ENCODE measurements at places on chromosomes 7 and 10. TPM values are rescaled to one million over a fixed set of nuclear protein-coding genes. Genes with fewer than 3 reads are reported as not detected.

Gene GFRA1
- not detected for total RNA-seq

Gene WAC
- total RNA-seq: 54.8 TPM

Gene CARD11
- 0.62 TPM for total RNA-seq

Gene GRID1
- 0.33 TPM for total RNA-seq

Gene FKBP6
- total RNA-seq: under 0.01 TPM

Gene LARP4B
- 28.6 TPM for total RNA-seq

Gene MGAM2
- not detected for total RNA-seq

Gene DYNC1I1
- 2.1 TPM for total RNA-seq

Gene CPA4
- 8.2 TPM for total RNA-seq

Gene TBXAS1
- not detected for total RNA-seq

Gene IQUB
- 0.50 TPM for total RNA-seq

Gene C10orf90
- total RNA-seq: not detected

Gene DLX6
- not detected for total RNA-seq

Gene SFXN4
- 13.8 TPM for total RNA-seq

Gene TWNK
- 9.0 TPM for total RNA-seq

Gene LRRD1
- not detected for total RNA-seq

Gene FFAR4
- not detected for total RNA-seq

Gene SLC26A3
- total RNA-seq: not detected

Gene BET1
- 66.6 TPM for total RNA-seq

Gene HOXA6
- 1.7 TPM for total RNA-seq

Gene PLEKHS1
- not detected for total RNA-seq

Gene FAM13C
- 0.50 TPM for total RNA-seq

Gene SDK1
- 10.1 TPM for total RNA-seq

Gene CNPY1
- not detected for total RNA-seq

Gene RTKN2
- 6.3 TPM for total RNA-seq

Gene CALHM3
- total RNA-seq: not detected

Gene SPDYE1
- not detected for total RNA-seq

Gene RSBN1L
- 24.9 TPM for total RNA-seq

Gene CUBN
- total RNA-seq: 0.87 TPM

Gene HUS1
- 28.6 TPM for total RNA-seq

Gene FAM25A
- total RNA-seq: not detected

Gene ARHGEF35
- total RNA-seq: 2.1 TPM

Gene FAM237B
- 0.22 TPM for total RNA-seq

Gene BUB3
- total RNA-seq: 147 TPM

Gene LRRTM3
- total RNA-seq: under 0.01 TPM

Gene PPP1R3A
- not detected for total RNA-seq

Gene TMEM273
- not detected for total RNA-seq

Gene SLC25A28
- total RNA-seq: 22.4 TPM

Gene NEUROG3
- not detected for total RNA-seq

Gene NUPR2
- not detected for total RNA-seq

Gene OR6B1
- not detected for total RNA-seq

Gene LIPF
- not detected for total RNA-seq

Gene STEAP2
- total RNA-seq: 19.0 TPM

Gene LEP
- 0.12 TPM for total RNA-seq

Gene CCZ1
- 66.5 TPM for total RNA-seq

Gene PAX4
- not detected for total RNA-seq

Gene EIF5AL1
- total RNA-seq: 1.3 TPM

Gene MXI1
- 9.1 TPM for total RNA-seq

Gene VAX1
- not detected for total RNA-seq
